LHCN-M2 (cell line): ENCODE measurements at places on chromosomes 7 and 10. TPM values are rescaled to one million over a fixed set of nuclear protein-coding genes. Genes with fewer than 3 reads are reported as not detected.

DNA sequence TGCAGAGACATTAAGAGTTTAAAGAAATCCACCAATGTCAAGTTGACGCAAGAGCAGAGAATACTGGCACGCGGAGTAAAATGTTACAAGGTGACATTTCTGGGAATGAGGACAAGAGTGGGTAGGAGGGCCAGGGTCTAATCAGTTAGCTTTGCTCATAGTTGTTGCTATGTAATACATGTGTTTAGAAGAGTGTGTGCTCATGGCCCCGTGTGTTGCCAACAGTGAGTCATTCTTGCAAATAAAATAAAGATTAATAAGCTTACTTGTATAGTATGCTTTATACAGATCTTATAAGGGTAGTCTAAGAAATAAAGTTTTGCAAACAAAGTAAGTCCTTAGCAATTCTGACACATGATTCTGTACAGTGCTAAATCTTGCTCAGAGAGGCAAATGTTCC is 64.5 kb downstream of the DNMBP start:
- peak; percentile 69 for DNase-seq

CFAP43 gene
- total RNA-seq, result 0.06 TPM in 1 of 2 replicates, not detected in the other

DNA sequence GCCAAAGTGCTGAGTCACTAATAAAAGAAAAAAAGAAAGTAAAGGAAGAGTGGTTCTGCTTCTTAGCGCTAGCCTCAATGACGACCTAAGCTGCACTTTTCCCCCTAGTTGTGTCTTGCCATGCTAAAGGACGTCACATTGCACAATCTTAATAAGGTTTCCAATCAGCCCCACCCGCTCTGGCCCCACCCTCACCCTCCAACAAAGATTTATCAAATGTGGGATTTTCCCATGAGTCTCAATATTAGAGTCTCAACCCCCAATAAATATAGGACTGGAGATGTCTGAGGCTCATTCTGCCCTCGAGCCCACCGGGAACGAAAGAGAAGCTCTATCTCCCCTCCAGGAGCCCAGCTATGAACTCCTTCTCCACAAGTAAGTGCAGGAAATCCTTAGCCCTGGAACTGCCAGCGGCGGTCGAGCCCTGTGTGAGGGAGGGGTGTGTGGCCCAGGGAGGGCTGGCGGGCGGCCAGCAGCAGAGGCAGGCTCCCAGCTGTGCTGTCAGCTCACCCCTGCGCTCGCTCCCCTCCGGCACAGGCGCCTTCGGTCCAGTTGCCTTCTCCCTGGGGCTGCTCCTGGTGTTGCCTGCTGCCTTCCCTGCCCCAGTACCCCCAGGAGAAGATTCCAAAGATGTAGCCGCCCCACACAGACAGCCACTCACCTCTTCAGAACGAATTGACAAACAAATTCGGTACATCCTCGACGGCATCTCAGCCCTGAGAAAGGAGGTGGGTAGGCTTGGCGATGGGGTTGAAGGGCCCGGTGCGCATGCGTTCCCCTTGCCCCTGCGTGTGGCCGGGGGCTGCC is at the start of gene IL6:
Gene IL6 (plus strand): TSS at position 294 of the 807 bp plus-strand sequence. CDS start 63 bp downstream, at position 357.
- DNase-seq, result peak; percentile 94

DNA sequence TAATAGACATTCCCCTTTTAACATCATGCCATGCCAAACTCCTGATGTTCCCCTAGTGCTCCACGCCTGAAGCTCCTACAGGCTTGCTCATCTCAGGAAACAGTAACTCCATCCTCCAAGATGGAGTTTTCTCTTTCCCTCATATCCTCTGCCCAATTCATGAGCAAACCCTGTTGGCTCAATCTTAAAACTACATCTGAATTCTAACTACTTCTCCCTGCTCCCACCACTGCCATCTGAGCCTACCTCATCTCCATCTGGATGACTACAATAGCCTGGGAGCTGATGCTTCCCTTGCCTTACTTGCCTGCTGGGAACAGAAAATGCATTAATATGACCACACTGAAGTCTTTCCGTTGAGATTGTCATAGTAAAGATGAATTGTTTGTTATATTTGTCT is 271.7 kb upstream of the MKLN1 start:
- DNase-seq, result no peak

TCAF2 gene
- total RNA-seq, result 10.1 and 11.4 TPM in 2 replicates

OPN4 gene
- total RNA-seq, result not detected in 2 replicates

DNA sequence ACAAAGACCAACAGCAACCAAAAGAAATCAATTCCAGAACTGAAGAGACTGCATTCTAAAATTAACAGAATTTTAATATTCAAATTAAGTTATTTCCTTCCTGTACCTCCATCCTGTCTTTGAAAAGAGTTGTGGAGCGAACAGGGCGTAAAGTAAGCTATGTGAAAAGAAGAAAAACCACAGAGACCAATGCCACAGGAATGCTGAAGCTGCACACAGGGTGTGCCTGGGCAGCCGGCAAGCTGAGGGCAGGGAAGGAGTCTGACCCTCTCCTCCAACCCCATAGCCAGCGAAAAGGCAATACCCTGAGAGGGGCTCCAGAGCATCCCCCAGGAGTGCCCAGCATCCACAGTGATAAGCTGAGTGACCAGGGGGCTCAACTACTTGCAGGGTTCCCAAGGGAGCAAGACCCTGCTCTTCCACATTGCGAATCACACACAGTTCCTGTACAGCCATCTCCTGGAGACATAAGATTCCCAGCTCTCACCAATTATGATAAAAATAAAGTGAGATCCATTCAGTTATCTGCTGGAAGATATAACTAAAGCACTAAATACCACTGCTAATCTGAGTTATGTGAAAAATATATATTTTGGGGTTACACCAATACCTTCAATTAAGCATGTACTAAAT is 93.8 kb downstream of the PARD3 start:
- DNase-seq, result peak; percentile 83

- peak; percentile 71 for DNase-seq
Observed at GRCh38 chr10:126309228-126309883, 78.9 kb downstream of the ADAM12 start.

SEMA3C gene
- 104 and 136 TPM in 2 replicates for total RNA-seq

SFTPA1 gene
- not detected in 2 replicates for total RNA-seq

- no peak for DNase-seq
Observed at GRCh38 chr7:38300175-38300574, 26.7 kb upstream of the TARP start.

CRHR2 gene
- not detected in 2 replicates for total RNA-seq

DNA sequence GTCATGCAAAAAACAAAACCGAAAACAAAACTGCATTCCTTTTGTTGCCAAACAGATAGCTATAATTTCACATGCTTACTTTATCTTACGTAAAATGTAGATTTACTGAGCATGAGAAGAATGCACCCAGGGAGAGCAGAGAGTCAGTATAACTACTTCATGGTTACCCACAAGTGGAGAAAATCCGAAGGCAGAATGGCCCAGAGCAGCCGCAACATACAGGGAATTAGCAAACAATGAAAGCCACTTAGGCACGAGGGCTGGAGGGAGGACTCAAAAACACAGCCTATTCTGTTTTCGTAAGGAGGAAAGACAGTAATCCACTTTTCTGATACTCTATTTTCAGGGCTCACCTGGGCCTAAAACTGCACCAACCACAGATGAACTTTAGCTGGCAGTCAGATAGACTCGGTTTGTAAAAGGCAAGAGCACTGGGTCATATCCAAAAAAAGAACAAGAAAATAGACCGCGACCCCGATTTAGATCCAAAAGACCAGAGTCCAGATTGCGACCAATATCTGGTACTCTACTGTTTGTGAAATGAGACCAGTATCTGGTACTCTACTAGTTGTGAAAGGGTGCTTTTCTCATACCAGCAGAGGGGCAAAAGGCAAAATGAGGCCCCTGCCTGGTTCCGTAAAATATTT is 1.3 kb downstream of the ITPRIP start:
- no peak for DNase-seq

- no peak for DNase-seq
Observed at GRCh38 chr7:69893906-69894305, 295.6 kb downstream of the AUTS2 start.

DNA sequence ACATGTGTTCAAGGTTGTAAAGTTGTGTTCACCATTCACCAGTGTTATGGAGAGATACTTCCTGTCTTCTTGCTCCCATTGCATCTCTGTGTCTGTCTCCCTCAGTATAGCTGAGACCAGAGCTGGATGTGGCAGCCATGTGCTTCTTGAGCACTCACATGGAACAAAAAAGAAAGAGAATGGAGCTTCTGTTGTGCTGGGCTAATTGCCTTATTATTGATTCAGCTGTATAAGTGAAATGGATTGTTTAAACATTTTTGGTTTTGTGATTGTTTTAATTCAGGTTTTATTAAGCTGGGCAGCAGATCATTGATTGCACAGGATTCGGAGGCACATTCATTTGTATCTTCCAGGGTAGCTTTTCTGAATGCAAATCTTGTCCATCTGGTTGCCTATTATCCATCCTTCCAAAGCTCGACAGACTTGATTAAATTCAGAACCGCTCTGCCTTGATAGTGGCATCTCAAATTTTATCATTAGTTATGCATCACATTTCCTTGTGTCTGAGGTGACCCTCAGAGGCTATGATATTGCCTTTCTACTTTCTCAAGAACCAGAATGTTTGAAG is 119.9 kb downstream of the CCNY start:
- no peak for DNase-seq

- no peak for DNase-seq
Observed at GRCh38 chr10:72790216-72790990, 98.5 kb downstream of the MCU start.

DNA sequence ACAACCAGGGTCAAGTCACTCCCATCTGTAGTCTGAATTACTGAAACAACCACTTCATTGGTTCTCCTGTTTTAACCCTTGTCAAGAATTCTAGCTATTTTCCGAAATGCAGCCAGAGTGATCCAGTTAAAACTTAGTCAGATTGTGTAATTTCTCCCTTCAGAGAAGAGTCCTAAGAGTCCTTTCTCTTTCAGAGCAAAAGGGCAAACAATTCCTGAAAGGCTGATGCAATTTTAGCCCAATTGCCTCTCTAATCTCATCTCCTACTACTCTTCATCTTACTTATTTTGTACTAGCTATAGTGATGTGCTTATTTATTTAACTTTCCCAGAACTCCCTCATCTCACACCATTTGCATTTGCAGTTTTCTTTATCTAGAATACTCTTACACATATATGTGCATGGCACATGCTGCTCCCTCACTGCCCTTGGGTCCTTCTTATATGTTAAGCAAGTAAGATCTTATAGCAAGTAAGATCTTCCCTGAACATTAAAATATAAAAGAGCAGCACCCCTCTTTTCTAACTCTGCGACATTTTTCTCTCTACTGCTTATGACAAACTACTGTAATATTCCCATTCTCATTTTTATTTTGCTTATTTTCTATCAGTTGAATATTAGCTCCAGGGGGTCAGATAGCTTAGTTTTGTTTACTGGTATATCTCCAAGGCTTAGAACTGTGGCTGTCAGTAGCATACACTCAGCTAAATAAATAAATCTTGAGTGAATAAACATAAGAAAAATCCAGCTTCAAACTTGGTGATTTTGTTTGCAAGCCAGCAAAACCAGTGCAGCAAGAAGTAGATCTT is 44.6 kb downstream of the HGF start:
- DNase-seq, result peak; percentile 6

PRSS2 gene
- total RNA-seq, result not detected in 2 replicates

PRLHR gene
- total RNA-seq, result not detected in 2 replicates
